ENCODE measurements at places on chromosomes 5 and 9. TPM values are rescaled to one million over a fixed set of nuclear protein-coding genes. Genes with fewer than 3 reads are reported as not detected.

Gene SPTLC1
- 82.0 TPM for total RNA-seq

Gene SLC22A4
- total RNA-seq: 4.5 TPM

Gene DHX29
- total RNA-seq: 28.8 TPM

Gene ANKH
- 20.3 TPM for total RNA-seq

Gene LCP2
- 0.09 TPM for total RNA-seq

Gene CCDC192
- total RNA-seq: not detected

Gene INSL4
- not detected for total RNA-seq

DNA sequence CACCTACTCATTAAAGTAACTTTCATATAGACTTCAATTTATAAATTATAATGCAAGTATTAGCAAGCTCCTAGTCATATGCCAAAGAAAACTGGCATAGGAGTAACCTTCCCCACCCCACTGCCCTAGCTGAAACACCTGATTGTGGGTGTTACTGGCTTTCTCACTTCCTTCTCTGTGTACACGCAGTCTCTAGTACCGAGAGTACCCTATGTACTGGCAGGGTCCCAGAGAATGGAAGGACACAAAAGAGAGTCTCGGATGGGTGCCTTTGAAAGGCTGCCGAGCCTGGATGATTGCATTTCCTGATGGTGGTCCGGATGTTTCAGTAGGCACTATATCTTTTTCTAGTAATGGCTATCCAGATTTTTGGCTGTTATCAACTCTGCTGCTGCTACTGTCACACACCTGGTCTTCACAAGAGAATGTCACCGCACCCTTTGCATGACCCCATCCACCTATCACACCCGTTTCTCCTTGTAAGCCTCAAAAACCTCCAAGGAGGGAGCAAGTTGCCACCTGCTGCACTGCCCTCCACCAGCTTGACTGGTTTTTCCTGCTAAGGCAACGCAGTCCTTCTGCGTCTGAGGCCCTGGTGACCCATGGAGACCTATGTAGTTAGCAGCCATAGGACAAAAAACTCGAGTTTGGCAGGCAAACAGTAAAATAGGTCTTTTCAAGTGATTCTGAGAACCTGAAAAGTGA is 53.8 kb upstream of the CLINT1 start:
- DNase-seq: no peak

DNA sequence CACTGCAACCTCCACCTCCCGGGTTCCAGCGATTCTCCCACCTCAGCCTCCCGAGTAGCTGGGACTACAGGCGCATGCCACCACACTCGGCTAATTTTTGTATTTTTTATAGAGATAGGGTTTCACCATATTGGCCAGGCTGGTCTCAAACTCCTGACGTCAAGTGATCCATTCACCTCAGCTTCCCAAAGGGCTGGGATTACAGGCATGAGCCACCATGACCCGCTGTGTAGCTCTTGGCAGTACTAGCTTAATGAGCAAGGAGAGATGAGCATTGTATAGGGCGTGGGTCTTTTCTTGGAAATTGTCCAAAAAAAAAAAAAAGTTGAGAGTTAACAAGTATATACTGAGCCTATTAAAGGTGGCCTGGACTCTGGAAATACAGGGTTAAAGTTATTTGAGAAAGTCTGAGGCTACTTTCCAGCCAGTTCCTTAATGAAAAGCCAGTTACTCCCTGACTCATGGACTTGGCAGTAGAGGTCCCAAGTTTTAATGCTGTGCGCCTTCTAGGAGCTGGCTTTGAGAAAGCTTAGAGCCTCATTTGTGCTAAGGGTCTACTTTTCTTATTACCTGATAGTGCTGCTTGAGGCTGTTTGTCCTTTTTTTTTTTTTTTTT is 4.2 kb upstream of the FGF18 start:
- peak; percentile 76 for DNase-seq

DNA sequence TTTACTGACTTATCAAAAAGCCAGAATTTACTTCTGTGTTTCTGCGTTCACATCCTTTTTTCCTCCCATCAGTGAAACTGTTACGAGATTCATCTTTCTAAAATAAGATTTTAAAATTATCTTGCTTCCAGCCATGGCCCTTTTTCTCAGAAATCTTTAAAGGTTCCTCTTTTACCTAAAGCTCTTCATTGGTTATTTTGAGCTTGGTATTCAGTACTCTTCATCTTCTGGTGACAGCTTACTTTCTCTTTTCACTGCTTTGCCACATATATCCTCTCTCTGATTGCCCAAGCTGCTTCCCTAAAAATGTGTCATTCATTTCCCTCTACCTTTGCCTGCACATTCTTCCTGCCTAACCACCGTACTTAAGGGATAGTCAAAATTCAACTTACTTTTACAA is 32.3 kb downstream of the TGFBR1 start:
- no peak for DNase-seq

GRCh38 chr9:114431770-114432169 is 44.0 kb upstream of the AKNA start:
- DNase-seq: no peak

DNA sequence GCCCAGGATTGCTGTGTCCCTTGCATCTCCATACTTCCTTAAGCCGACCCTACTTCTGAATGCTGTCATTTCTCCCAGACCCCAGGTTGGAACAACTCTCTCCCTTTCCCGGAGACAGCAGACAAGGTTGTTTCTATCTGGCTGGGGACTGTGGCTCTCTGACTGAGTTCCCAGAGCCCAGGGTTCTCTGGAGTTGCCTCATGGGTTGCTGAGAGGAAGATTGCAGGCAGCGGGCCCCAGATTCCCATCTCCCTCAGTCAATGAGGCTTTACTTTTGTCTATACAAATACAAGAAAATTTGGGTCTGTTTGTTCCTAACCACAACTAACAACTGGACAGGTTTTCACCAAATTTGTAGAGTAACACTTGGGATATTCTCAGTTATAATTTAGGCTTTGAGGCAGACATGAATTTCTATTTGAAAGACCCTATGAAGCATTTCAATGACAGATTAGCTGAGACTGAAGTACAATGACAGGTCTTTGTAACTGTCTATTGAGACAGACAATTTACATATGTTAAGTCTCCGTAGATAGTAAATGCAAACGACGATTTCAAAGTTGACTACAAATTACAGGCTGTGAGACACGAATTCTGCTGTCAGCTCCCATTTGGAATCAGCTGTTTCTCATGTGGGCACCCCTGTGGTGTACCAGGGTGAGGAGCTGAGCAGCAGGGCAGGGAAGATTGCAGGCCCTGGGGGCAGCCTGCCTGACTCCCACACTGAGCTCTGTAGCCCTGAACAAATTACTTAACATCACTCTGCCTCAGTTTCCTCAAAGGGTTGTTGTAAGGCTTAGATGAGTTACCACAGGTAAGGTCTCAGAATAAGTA is 107.5 kb downstream of the ATP10B start:
- no peak for DNase-seq

GRCh38 chr5:169521366-169521983 is 62.1 kb upstream of the SPDL1 start:
- peak; percentile 22 for DNase-seq

DNA sequence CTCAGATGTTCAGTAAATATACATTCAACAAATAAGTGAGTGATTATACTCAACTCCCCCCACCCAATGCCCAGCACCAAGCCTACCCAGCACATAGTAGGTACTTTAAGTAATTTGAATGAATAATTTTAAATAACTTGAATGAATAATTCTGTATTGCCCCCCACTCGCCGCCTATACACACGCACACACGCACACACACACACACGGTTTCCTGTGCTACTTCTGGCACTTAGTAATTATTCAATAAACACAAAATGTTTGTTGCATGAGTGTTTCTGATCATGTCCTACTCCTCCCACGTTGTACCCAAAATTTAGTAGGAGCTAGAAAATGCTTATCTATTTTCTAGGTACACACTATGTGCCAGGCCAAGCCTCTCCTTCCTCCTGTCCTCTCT is 16.2 kb downstream of the PCDH12 start:
- DNase-seq: no peak

DNA sequence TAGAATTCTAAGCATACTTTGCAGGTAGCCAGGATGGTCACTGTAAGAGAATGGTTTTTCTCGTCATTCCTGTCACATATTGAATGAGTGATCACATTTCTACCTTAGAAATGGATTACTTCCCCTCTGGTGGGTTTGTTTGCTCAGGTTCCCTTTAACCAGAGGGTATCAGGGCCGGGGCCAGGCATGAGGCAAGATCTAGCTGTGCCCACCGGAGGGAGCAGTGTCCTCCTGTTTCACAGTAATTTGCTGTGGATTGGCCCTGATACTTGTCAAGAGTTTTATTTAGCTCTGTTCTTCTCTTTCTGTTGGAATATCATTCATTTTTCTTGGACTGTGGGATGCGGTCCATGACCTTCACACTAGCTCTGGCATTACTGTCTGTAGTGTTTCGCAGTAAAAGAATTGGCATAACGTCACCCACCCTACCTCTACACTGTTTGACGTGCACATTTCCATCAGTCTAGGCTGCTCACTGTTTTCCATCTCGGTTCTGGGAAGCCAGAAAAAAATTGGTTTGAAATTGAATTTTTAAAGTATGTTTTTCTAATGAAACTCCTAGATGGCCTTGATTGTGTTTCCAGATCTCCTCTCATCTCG is 42.4 kb upstream of the ZBED3 start:
- peak; percentile 5 for DNase-seq

GRCh38 chr9:109894921-109895758 is 115.1 kb downstream of the PALM2AKAP2 start:
- DNase-seq: peak; percentile 83

DNA sequence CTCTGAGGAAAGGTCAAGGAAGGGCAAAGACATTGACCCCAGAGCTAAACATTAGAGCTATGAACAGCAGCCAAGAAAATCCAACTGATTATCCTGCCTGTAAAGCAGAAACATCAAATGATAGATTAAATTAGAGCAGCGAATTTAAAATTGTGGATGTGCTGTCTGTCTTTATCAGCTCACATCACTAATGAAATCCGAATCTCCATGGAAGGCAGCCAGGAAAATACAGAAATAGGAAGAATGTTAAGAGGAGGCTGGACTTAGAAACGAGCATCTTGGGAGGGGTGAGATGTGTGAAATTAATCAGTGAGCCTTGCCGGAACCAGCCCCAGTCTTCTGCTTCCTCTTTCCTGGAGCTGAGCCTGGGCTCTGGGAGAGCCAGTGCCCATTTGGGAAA is 191.0 kb downstream of the PJA2 start:
- no peak for DNase-seq

GRCh38 chr5:137313526-137314175 is 185.5 kb downstream of the SPOCK1 start:
- no peak for DNase-seq

DNA sequence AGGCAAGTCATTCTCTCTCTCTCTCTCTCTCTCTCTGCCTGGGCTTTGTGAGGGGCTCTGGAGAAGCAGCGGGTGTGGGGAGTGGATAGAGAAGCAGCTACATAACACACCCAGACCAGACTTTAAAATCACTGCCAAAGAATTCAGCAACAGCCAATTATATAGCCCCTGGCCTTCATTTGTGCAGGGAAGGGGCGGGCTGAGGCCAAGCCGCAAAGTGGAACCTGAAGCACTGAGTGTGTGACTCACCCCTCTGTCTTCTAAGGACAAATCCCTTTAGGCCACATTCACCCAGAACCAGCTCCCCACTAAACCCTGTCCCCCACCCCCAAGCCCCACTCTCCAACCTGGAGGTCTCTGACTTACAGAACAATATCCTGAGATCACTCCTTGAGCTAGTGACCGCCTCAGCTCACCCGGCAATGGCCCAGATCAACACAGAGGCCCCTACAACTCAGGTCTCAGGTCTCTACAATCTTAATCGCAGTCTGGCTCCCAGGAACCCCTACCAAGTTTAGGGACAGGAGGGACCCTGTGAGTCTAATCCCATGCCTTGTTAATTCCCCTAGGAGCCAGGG is 6.0 kb downstream of the B4GALT1 start:
- peak; percentile 99 for DNase-seq

DNA sequence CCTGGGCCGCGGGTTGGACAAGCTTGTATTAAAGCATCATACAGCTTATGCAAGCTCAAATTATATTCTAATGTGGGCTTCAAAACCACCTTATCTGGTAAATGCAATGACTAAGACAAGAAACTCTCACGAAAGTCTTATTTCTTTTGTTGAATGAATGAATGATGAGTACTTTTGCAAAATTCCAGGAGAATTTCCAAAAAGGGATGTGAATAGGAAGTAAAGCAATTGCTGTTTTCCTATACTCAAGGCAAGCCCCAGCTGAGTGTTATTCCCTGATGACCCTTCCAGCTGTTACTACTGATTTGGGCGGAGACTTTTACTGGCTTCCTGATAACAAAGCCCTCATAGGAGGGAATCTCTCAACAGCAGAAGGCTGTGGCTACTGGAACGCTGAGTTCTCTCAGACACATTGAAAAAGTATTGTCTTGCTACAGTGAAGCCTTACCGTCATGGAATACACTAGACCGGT is 162.8 kb downstream of the SREK1 start:
- DNase-seq: peak; percentile 3

DNA sequence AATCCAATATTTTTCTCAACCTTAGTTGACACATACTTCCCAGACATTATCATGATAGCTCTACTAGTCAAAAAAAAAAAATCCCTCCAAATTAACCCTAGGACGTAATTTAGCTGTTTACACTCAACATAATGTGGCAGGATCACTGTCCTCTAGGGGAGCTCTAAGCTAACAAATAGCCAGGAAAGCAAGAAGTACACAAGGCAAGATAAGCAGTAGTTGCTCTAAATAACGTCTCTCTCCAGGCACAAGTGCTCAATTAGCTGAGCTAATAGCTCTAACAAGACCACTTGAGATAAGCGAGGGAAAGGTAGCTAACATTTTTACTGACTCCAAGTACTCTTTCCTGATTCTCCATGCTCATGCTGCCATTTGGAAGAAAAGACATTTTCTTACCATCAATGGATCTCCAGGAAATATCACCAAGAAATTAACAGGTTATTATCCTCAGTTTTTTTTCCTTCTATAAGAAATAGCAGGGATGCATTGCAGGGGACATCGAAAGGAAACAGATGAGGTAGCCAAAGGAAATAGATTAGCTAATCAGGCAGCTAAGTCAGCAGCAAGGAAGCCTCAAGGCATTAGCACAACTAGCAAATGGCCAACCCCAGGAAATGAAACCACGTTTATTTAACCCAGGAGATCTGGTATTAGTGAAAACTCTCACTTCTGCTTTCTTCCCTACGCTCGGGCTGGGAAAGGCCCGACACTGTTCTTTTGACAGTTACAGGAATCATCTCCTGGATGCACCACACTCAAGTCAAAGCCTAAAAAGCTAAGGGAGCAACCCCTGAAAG is 614.1 kb downstream of the PTPRD start:
- DNase-seq: no peak

DNA sequence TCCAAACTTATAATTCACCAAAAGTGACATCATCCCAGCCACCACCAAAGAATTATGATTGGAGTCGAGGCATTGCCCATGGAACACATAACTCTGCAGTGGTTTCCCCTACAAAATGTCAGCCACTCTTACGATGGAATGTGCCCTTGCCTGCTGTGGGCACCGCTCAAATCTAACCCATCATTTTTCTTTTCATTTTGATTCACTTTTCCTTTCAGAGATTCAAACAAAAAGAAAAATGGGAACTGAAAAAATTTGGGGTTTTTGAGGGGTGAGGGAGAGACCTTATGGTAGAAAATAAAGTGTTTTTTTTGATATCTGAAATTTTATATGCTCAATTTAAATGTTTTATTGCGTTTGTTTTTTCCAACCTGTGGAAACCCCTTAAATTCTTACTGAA is 28.1 kb downstream of the SMARCA2 start:
- no peak for DNase-seq

Measured in astrocyte (in vitro differentiated cells and primary cell).